ENCODE measurements at places on chromosomes 4 and X. TPM values are rescaled to one million over a fixed set of nuclear protein-coding genes. Genes with fewer than 3 reads are reported as not detected.

The TMSB15C gene
- total RNA-seq: 1.5 TPM

GRCh38 chr4:154617820-154618317 is 5.4 kb upstream of the FGG start:
- no peak for DNase-seq

GRCh38 chr4:185702147-185702663 is 109.8 kb downstream of the SORBS2 start:
- no peak for DNase-seq

The DSPP gene
- total RNA-seq: not detected

GRCh38 chrX:38008658-38009057 is 2.3 kb downstream of the SYTL5 start:
- no peak for DNase-seq

GRCh38 chrX:45614853-45615252 is 414.2 kb upstream of the DIPK2B start:
- DNase-seq: no peak

The OGT gene
- total RNA-seq: 147 TPM

The CCNI gene
- total RNA-seq: 314 TPM

DNA sequence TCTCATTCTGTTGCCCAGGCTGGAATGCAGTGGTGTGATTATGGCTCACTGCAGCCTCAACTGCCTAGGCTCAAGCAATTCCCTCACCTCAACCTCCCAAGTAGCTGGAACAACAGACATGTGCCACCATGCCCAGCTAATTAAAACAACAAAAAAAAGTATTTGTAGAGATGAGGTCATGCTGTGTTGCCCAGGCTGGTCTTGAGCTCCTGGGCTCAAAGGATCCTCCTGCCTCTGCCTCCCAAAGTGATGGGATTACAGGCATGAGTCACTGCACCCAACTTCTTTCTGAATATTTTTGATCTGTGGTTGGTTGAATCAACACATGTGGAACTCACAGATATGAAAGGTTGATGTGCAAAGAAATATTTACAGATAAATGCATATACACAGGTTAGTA is 18.5 kb upstream of the SEPTIN11 start:
- DNase-seq: no peak

- peak; percentile 41 for DNase-seq
Measured at GRCh38 chr4:7190691-7191545, 1.4 kb upstream of the SORCS2 start.

DNA sequence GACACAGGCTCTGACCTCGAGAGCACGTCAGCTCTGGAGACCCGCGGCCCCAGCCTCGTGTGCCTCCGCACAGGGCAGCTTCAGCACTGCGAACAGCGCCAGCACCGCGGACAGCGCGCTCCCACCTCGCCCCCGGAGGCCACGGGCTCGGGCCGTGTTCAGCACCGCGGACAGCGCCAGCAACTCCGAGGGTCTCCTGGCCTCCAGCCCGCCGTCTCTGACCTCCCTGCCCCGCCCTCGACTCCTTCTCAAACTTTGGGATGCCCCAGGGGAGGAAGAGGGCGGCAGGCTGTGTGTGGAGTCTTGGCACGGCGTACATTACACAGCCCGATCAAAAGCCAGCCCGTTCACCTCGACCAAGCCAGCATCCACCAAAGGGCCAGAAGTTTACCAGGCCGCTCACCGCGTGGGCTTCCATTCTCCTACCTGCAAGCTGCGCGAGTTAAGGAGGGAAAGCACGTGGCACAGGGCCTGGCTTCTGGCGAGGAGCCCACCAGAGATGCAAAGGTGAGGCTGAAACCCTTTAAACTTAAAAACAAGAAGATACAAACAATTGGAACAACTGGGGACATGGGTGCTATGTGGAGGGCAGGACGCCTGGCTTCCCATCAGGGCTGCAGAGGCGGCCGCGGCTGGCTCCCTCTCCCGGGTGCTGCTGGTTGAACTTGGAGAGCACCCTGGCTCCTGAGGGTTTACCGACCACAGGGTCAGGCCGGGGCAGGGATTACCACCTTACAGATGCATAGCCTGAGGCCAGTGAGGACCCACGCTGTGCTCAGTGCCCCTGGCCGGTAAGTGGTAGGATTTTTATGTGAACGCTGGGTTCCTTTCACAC is 4.5 kb upstream of the NKX1-1 start:
- peak; percentile 92 for DNase-seq

DNA sequence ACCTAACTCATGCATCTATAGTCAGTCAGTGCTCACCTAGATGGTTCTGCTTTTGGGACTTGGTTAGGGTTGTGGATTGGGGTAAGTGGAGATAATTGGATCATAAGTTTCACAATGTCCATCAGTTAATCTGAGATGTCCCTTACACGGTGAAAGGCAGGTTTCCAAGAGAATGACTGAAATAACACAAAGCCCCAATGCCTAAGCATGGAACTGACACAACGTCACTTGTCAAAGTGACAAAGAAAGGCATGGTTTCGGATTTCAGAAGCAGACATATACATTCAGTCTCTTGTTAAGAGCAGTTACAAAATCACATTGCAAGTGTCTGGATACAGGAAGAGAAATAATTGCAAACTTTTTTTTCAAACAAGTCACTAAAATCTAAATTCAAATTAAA is 1456.9 kb downstream of the TECRL start:
- DNase-seq: no peak

DNA sequence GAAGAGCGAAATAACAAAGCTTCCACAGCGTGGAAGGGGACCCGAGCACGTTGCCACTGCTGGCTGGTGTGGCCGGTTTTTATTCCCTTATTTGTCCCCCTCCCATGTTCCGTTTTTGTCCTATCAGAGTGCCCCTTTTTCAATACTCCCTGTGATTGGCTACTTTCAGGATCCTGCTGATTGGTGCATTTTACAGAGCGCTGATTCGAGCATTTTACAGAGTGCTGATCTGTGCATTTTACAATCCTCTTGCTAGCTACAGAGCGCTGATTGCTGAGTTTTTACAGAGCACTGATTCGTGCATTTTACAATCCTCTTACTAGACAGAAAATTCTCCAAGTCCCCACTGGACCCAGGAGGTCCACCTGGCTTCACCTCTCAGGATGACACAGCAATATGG is 250.9 kb upstream of the EPHA5 start:
- no peak for DNase-seq

DNA sequence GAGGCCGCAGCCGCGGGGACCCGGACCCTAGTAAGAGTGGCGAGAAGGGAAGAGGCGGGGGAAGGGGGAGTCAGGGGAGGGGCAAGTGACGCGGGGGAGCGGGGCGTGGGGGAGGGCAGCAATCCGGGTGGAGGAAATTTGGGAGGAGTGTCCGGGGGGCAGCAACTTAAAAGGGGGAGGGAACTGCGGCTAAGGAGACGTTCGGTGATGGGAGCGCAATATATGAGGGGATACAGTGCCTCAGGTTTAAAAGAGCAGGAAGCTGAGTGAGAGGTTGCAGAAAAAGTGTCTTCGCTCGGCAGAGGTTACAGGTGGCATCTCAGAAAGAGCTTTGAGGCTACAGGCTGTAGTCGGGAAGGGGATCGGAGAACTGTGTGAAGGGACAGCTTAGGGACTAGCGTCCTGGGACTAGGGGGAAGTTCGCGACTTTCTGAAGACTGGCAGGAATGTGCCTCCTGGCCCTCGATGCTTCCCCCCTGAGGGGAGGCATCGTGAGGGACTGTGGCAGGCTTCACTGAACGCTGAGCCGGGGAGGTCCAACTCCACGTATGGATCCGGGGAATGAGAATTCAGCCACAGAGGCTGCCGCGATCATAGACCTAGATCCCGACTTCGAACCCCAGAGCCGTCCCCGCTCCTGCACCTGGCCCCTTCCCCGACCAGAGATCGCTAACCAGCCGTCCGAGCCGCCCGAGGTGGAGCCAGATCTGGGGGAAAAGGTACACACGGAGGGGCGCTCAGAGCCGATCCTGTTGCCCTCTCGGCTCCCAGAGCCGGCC is 519 bp downstream of the FOXO4 start:
- DNase-seq: peak; percentile 54

GRCh38 chr4:92382128-92382527 is 78.4 kb downstream of the GRID2 start:
- no peak for DNase-seq

GRCh38 chr4:3044870-3045819 is 29.2 kb downstream of the HTT-AS start:
- no peak for DNase-seq

The NDNF gene
- total RNA-seq: 1.6 TPM

GRCh38 chr4:98482847-98483806 is 175.3 kb downstream of the TSPAN5 start:
- DNase-seq: no peak

GRCh38 chrX:123797543-123798447 is 62.1 kb upstream of the XIAP start:
- DNase-seq: no peak

DNA sequence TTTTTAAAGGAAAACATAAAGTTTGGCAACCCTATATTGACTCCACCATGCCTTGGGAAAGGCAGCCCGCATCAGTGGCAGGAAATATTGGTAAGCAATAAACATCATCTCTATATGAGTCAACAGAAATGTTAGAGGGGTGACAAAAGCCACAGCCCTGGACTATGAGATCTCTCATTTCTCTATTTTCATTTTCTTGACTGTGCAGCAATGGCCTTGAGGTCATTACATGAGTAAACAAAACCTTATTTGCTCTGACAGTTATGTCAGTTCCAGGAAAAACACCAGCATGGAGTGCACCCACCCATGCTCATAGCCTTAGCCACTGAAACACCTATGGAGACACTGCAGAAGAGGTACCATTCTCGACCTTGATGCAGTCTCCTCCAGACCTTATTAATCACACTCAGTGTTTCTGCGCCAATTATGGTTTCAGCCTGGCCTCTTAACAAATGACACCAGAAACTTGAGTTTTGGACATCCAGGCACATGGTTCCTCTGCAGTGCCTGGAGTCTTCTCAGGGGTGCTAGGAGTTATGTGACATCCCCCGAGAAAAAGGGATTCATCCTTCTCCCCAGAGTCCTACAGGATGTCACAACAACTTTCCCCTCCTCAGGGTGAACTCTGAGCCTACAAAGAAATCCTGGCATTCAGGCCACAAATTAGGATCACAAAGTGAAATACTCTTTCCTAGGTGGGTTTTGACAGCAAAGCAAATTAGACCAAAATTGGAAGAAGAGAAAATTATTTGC is 16.0 kb upstream of the HPGD start:
- no peak for DNase-seq

The CBLL2 gene
- total RNA-seq: not detected

- peak; percentile 68 for DNase-seq
Measured at GRCh38 chr4:73727685-73728084, 12.7 kb upstream of the CXCL8 start.

DNA sequence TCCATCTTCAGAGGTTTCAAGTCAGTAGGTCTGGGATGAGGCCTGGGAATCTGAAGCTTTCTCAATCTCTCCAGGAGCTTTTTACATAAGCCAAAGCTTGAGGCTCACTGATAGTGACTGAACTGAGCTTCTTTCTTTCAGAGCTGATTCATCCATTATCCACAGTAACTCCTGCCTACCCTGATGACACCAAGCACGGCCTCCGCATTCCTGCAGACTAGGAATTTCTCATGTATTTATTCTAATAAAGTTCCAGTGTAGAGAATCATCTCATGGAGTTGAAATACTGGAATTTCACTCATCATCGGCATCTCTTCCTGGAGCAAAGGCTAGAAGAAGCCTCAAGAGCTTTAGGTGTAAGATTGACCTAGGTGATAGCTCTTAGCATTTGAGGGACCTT is 12.1 kb upstream of the DCTD start:
- DNase-seq: peak; percentile 61

DNA sequence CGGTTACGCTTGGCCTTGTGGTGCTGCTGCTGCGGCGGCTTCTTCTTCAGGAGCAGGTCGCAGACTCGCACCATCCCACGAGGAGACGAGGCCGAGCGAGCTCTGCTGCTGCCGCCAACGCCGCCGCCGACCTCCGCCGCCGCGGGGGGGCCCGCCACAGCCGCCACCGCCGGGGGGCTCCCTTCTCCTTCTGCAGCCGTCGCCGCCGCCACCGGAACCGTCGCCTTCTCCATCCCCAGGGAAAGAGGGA is 237 bp downstream of the ANKRD17 start:
- DNase-seq: no peak

The TRPC5OS gene
- not detected for total RNA-seq

DNA sequence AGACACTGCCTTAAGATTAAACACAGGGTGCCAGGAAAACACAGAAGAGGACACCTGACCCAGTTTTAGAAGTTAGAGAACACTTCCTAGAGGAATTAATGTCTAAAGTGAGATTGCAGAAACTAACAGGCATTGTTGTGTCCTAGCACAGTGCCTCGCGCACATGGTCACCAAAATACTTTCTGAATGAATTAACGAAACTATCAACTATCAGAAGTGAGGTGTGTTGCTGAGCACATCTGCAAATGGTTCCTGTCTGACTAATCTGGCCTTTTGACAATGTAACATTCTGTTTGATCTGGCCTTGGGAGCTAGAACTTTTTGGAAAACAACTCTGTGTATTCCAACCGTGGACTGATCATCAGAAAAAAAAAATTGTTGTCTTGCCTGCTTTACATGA is 556.8 kb upstream of the LCORL start:
- DNase-seq: no peak

The RAB9B gene
- total RNA-seq: 1.1 TPM

DNA sequence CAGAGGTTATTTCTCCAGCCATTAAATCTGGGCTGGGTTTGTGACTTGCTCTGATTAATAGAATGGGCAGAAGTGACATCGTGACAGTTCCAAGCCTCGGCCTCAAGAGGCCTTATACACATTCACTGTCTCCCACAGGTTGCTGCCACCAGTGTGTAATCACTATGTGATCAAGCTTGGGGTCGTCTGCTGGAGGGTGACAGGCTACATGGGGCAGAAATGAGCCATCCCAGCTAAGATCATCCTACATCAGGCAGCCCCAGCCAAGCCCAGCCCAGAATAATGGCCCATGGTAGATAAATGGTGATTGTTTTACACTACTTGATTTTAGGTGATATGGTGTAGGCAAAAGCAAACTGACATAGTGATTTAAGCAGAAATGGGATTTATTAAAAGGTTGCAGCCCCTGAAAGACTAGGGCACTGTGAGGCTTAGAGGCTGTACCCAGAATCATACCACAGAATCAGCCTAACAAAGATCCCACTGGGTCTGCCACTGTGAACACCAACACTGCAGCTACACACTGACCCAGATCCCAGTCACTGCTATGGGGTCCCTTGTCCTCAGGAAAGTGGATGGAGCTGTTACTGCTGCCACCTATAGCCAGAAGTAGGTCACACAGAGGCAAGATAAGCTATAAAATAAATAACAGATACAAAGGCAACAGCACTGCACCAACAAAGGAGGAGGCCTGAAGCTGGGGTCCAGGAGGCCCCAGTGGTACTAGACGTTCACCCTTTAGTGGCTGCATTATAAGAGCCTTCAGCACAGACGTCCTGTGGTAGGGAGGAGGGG is 159.6 kb upstream of the RBPJ start:
- peak; percentile 17 for DNase-seq

The WNK3 gene
- total RNA-seq: 5.6 TPM

- DNase-seq: no peak
Measured at GRCh38 chr4:70958681-70959080, 34.8 kb upstream of the DCK start.

DNA sequence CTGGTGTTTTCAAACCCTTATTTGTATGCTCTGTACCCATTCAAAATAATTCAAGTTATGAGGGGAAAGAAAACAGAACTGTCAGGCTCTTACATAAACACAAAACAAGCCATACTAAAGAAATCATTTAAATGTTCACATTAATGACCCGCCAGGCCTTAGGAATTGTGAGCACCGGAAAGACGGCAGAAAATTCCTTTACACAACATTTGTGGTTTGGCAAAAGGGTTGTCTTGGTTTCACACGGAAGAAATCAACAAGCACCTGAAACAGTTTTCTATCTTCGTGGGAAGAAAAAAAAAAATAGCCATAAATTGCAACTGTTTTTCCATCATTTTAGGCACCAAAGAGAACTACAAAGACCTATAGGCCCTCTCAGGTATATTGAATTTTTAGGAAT is 188.5 kb upstream of the FTHL17 start:
- DNase-seq: no peak

The DOCK11 gene
- 49.5 TPM for total RNA-seq
